ENCODE measurements at places on chromosomes 4 and X.

DNA sequence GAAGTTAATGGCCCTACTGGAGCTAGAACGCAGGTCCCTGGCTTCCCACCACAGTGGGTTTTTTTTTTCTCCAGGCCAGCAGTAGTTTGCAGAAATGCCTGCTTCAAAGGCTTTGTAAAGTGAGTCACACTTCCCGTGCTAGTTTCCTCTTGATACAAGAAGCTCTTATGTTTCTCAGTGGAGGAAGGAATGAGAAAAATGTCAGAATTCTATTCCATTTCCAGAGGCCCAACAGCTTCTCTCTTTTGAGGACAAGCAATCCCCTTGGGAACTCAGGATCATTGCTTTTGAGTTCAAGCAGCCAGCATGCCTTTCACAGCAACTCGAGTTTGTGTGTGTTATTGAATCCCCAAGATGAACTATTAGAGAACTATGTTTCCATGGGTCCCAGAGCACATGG is 134.3 kb downstream of the GUCY2F start:
- no peak for DNase-seq

DNA sequence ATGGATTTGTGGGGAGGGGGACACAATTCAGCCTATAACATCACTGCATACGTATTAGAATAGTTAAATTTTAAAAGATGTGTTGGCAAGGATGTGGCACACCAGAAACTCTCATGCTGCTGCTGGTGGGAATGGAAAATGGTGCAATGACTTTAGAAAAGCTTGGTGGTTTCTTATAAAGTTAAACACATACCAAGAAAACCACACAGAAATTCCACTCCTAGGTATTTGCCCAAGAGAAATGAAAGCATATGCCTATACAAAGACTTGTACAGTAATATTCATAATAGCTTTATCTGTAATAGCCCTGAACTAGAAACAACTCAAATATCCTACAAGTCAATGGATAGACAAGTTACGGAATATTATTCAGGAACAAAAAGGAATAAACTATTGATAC is 71.3 kb upstream of the PDHA1 start:
- no peak for DNase-seq

- DNase-seq, result no peak
Measured at GRCh38 chrX:154002215-154002719, 17.4 kb downstream of the IRAK1 start.

DNA sequence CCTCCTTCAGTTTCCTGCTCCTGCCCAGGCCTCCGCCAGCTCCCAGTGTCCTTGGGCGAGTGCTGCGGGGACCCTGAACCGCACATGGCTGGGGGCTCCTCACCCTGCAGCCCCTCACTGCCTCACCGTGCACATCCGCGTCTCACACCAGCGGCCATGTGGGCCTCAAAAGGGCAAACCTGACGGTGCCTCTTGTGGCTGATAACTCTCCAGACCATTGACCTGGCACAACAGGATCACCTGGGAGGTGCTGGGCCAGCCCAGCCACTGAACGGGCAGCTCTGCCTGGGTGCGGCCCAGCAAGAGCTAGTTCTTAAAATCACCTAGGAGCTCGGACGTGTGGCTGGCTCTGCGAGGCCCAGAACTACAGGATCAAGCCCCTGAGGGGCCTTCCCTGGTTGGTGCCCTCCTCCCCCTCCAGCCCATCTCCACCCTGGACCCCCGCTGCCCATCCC is 4.1 kb upstream of the S100P start:
- no peak for DNase-seq

DNA sequence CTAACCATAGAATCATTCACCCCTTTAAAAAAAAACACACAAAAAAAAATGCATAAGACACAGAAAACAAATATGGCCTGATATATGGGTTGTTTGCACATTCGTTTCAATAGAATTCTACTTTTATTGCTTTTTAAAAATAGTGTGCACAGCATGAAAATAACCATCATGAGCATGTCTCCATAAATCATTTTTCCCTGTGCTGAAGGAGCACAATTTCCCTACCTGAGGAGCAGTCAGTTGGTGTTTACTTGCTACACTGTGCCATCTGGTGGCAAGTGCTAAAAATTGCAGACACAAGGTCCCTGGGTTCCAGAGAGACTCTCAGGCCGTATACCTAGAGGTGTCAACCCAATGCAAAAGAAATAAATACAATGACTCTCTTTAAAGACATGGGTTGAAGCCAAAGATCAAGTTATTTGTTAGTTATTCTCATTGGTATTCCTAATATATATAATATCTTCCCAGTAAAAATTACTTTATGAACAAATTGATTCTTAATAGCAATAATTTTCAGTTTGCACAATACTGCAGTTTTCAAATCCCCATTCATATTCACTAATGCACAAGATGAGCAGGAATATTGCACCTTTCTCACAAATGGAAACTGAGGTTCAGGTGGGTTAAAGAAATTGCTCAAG is 551.4 kb downstream of the IQCM start:
- DNase-seq, result no peak

DNA sequence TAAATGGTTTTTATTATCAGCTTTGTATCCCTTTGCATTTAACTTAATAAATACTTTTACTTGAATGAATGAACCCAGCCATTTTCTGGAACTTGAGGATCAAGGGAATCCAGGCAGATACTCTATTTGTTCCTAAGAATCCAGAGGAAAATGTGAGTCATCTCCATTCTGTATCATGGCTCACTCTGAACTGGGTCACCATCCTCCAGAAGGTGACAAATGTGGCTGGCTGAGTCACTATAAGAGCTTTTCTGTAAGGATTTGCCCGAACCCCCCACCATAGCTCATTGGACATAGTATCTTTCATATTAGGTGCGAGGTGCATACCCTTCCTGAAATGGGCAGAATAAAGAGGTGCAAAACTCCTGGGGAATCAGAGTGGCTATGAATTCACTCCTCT is 25.8 kb downstream of the RTL9 start:
- DNase-seq, result no peak

DNA sequence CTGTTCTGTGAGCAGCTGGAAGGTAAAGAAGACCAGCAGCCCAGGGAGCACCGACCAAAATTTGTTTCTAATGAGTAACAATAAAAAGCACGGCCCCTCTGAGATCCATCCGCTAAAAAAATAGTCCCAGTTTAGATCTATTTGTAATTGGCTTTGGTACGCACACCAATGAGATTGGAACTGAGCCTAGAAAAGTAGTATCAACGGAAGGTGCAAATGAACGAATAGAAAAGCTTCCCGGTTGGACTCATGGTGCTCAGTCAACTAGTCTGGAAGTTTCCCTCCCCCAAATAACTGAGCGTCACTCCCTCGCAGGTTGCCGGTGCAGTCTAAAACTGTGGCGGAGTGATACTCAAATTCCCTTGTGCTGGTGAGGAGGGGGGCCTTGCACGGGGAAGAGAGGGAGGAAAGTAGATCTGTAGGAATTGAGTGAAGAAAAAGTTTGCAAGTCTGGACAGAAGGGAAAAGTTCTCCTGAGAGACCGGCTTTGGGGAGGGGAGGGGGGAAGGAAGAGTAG is at the start of gene COL4A5:
TSS of gene COL4A5 (plus strand) at position 413 of the 517 bp plus-strand sequence. CDS start 288 bp downstream, outside the sequence.
- DNase-seq, result no peak

DNA sequence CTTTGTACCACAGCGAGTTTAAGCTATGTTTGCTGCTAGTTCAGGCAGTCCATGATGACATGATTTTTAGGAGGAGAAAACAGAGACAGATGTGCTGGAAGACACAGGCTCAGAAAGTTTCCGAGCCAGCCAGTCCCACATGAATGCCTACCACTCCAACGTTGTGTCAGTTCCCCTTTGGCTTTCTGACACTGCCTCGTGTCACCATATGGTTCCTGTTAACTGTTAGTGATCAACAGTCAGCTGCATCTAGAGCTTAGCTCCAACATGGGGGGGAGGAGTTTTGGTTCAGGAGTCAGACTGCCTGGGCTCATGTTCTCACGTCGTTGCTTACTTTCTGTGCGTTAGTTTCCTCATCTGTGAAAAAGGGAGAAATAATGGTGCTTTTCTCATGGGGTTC is 343.7 kb downstream of the MID1IP1 start:
- DNase-seq, result no peak

- DNase-seq, result no peak
Measured at GRCh38 chrX:22165732-22166457, 106.8 kb upstream of the CBLL2 start.

- DNase-seq, result no peak
Measured at GRCh38 chr4:150299816-150300215, 221.6 kb downstream of the DCLK2 start.

- no peak for DNase-seq
Measured at GRCh38 chr4:98794565-98795205, 134.2 kb downstream of the EIF4E start.

DNA sequence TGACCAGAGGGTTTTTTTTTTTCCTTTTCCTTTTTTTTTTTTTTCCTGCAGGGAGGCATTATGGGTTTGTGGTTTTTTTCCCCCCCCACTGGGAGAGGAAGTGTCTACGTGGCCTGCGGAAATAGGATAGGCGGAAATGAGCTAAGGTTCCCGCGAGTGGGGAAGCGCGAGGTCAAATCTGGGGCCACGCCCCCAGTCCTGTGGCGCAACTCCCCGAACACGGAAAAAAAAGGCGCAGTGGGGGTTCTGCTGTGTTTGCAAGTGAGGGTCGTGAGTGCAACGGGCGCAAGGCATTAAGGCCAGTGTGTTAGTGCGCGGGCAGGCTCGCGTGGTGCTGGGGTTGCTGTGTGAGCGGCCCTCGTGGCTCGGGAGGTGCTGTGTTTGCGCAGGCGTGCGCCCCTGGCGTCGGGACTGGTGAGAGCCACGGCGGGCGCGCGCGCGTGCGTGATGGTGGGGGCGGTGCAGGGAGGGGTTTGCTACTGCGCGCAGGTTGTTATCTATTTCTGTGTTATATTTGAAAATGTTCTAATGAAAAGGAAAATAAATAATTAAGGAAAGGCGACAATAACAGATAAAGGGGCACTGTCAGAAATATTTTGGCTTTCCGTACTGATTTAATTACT is 685 bp upstream of the MORF4L2 start:
- peak; percentile 83 for DNase-seq

GRCh38 chr4:110516106-110516922 is 40.4 kb downstream of the ENPEP start:
- peak; percentile 65 for DNase-seq

DNA sequence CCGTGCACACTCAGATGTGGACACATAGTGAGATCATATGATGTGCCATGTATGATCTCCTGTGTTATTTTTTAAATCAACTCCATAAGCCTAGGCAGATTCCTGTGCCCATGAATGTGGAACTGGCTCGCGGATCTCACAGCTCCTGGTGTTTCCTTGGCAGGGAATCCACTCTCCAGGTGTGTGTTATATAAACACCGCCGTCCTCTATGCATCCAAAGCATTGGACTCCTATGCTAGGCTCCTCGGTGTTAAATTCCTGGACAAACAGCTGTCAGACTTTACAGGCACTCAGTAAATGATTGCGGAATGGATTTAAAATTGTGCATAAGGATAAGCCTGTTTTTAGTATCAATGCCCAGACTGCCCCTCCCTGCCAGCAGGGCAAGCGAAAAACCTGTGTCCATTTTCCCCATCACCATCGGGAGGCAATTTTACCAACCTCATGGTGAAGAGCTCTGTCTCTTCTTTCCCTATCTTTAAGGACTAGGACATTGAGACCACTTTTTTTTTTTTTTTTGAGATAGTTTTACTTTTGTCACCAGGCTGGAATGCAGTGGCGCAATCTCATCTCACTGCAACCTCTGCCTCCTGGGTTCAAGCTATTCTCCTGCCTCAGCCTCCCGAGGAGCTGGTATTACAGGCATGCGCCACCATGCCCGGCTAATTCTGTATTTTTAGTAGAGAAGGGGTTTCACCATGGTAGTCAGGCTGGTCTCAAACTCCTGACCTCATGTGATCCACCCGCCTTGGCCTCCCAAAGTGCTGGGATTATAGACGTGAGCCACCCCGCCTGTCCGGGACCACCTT is 23.6 kb upstream of the GPR78 start:
- DNase-seq, result no peak

GRCh38 chr4:112514647-112515197 is 1.3 kb downstream of the NEUROG2 start:
- DNase-seq, result no peak

- no peak for DNase-seq
Measured at GRCh38 chrX:14915596-14915995, 42.4 kb downstream of the MOSPD2 start.

DNA sequence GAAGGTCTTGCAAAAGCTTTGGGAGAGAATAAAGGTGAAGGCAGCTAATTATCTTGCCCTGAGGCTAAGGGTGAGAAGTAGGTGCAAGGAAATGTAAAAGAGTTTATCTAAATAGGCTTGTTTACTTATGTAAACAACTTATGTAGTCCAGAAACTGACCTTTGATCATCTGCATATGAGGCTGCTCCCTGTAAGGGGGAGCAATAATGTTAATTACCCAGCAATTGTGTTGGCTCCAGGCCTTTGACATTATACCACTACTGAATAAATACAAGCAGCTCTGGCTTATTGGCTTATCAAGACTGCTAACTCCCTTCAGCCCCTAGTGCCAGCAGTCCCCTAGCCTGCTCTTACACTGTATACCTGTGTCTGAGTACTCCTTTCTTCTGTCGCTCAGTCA is 303.7 kb upstream of the GNPDA2 start:
- DNase-seq, result no peak

GRCh38 chrX:39840581-39841093 is 257.1 kb downstream of the BCOR start:
- DNase-seq, result no peak

DNA sequence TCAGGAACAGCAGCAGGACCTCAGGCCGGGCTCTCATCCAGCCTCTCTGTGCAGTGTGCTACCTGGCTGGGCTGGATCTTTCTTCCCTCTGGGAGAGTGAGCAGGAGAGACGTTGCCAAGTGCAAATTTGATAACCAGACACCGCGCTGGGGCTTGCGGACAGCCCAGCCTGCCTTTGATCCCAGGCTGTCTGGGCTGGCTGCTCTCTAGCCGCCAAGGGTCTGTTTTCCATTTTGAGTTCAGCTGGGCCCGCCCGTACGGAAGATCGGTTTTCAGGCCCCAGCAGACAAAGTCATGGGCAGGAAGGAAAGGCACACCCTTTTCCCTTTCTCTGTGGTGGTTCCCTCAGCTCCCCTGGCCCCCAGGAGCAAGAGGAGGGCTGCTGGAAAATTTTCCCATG is 90.2 kb downstream of the CPZ start:
- DNase-seq, result no peak
